Activated T-helper 1 cell treated with anti-CD3 and anti-CD28 coated beads, Interleukin-12 subunit alpha, Interleukin-12 subunit beta, Interleukin-2, Interleukin-4 antibody, amounts not matched to agents 30 ng/mL and 10 ng/mL and 1 ng/mL, durations not matched to agents 14 hours and 24 hours and 36 hours (primary cell): ENCODE measurements at places on chromosomes 6 and 20. TPM values are rescaled to one million over a fixed set of nuclear protein-coding genes. Genes with fewer than 3 reads are reported as not detected.
A peak's percentile ranks its signal among the peaks of the same experiment; 100 is the strongest.

DNA sequence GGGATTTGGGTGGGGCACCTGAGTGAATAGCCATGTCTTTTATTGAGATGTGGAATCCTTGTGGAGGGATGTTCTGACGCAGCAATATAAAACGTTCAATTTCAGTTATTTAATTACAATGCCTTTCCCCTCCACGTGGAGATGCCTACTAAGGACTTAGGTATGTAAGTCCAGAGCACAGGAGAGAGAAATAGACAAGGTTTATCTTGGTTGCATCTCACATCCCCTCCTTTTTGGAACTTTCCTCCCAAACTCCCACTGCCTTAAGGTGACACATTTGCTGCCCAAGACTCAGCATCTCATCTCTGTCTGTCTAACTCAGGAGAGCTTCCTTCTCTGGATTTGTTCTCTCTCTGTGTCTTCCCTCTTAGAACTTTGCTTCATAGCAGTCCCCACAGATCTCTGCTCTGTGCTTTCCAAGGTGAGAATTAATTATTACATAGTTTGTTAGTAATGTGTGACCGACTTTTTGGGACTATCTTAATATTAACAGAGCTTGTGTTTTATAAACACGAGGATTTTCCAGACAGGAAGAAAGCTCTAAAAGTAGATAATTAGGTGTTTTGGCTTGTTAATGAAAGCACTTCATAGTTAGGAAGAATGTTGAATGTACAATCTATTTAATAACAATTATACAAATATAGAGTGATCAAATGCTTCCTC lies 52.6 kb downstream of the COL19A1 start:
- H3K36me3 ChIP-seq, result no peaks in the 10 kb centered on the region
- H3K27me3 ChIP-seq, result no peaks in the 10 kb centered on the region
- no peak overlapping the region for H3K27ac ChIP-seq
- no peak for DNase-seq
- peaks cover 7% of the 10 kb centered on the region for H3K4me1 ChIP-seq

DNA sequence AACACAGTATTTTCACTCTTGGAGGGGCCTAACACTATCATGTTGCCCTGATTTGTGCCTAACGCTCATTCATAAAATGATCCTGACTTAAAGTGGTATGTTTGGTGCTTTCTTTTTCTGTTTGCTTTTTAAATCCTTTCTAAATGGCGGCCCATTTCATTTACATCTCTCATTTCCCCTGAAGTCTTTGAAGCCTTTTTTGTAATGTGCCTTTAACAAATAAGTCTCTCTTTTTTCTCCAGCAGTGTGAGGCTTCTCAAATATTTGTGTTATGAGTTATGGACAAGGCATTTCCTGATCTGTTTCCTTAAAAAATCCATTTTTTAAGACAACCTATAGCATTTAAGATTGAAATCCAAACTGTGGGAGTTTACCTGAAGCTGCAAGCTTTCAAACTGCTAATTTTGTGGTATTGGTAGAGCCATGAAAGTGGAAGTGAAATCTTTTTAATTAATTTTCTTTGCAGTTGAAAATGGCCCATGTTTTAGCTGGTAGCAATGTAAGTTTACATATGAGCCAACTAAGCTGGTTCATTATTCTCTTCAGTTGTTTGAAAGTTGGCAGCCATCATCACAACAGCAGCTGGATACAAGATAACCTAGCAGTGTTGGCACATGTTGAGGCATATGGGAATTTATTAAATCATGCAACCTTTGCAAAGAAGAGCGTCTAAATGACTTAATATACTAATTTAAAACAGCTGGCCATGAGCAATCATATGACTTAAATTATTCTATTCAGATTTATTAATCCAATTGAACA lies 469.7 kb downstream of the CDKAL1 start:
- no peak overlapping the region for H3K4me3 ChIP-seq
- no peaks in the 10 kb centered on the region for H3K27me3 ChIP-seq
- H3K27ac ChIP-seq, result no peak overlapping the region
- DNase-seq, result no peak
- no peaks in the 10 kb centered on the region for H3K4me1 ChIP-seq

- no peak overlapping the region for H3K27ac ChIP-seq
- no peak overlapping the region for H3K4me3 ChIP-seq
- DNase-seq, result no peak
- H3K4me1 ChIP-seq, result no peaks in the 10 kb centered on the region
- no peaks in the 10 kb centered on the region for H3K36me3 ChIP-seq
Observed at GRCh38 chr20:9308056-9308455, 206.3 kb upstream of the LAMP5 start.

DNA sequence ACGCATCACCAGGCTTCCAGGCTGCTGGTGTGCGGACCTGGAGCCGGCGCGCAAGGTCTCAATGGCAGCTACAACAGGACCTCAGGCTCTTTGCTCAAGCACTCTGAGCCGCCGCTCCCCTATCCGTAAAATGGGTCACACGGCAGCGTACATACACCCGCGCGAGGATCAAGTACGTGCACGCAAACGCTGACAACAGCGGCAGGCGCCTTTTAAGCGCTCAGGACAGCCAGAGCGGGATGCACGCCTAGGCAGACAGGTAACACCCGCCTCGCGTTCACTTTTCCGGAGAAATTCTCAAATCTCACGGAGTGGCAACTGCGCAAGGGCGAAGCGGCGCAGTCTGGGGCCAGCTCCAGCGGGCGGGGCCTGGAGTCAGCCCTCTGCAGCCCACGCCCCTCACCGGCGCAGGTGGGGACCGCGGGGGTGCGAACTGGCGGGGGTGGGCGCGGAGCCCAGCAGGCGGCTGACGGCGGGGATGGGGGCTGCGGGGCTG lies 535 bp downstream of the EXOC2 start:
- H3K27me3 ChIP-seq, result no peaks in the 10 kb centered on the region
- H3K27ac ChIP-seq, result peak overlapping the region; percentile 93
- peak overlapping the region; percentile 95 for H3K4me3 ChIP-seq
- H3K36me3 ChIP-seq, result peaks cover 9% of the 10 kb centered on the region
- peak; percentile 80 for DNase-seq
- peaks cover 31% of the 10 kb centered on the region for H3K4me1 ChIP-seq

DNA sequence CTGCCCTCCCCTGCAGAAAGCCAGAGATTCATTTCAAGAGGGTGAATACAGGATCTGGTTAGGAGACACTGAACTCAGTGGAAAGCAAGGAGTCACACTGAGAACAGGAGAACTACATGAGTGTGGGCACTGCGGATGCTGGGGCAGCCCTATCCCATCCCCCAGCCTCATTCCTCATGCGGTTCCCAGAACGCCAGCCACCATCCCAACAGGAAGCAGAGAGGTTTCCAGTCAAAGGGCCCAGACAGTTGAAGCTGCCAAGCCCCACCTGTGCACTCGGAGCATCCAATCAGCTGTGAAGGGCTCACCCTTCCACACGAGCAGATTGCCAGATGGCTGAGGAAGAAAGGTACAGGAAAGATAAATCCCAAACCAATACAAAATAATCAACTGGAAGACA lies 50.7 kb upstream of the PRND start:
- DNase-seq, result no peak
- H3K27ac ChIP-seq, result no peak overlapping the region
- H3K27me3 ChIP-seq, result peaks cover 21% of the 10 kb centered on the region
- no peak overlapping the region for H3K4me3 ChIP-seq
- H3K4me1 ChIP-seq, result peaks cover 12% of the 10 kb centered on the region

CDH4 gene
- total RNA-seq, result not detected in 2 replicates

GPR6 gene
- not detected in 2 replicates for total RNA-seq

RSPO4 gene
- not detected in 2 replicates for total RNA-seq

HLA-DOA gene
- total RNA-seq, result 1.8 and 2.0 TPM in 2 replicates

HCK gene
- 0.22 and 0.23 TPM in 2 replicates for total RNA-seq

NR2E1 gene
- not detected in 2 replicates for total RNA-seq
